AG04449 (cell line): ENCODE measurements at places on chromosomes 7 and 10.

GRCh38 chr10:12501324-12501723, 152.0 kb downstream of the CAMK1D start:
- no peak for DNase-seq

GRCh38 chr7:43869006-43869866, at the start of gene MRPS24:
MRPS24 (minus strand) TSS chr7:43869517; CDS start chr7:43869495, 22 bp downstream.
- DNase-seq = peak; percentile 64

DNA sequence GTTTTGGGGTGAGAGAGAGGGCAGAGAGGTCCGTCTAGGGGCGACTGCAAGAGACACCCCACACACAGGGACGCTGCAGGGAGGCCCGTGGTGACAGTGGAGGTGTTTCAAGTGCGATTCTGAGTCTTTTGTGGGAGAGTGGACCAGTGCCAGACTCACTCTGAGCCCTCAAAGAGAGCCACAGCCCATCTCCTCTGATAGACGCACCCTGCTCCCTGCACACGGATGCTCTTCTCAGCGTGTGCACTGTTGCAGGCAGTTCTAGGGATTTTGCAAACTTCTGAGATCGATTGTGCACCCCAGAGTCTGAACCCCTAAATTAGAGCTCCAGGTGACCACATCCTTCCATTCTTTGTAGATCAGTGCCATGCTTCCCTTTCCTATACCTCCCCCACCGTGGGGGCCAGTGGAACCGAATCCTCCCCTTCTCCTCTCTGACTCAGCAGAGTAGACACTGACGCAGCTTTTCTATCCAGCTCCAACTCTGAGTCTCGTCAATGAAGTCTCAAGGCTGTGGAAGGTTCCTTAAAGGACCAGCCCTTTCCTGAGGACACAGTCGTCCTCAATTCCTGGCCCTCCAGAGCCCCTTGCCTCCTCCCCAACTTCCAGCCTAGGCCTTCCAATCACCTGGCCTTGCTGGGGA, 83.8 kb downstream of the TMEM130 start:
- no peak for DNase-seq

- no peak for DNase-seq
These were observed 48.8 kb downstream of the PNLIPRP3 start for GRCh38 chr10:116476461-116476860.

DNA sequence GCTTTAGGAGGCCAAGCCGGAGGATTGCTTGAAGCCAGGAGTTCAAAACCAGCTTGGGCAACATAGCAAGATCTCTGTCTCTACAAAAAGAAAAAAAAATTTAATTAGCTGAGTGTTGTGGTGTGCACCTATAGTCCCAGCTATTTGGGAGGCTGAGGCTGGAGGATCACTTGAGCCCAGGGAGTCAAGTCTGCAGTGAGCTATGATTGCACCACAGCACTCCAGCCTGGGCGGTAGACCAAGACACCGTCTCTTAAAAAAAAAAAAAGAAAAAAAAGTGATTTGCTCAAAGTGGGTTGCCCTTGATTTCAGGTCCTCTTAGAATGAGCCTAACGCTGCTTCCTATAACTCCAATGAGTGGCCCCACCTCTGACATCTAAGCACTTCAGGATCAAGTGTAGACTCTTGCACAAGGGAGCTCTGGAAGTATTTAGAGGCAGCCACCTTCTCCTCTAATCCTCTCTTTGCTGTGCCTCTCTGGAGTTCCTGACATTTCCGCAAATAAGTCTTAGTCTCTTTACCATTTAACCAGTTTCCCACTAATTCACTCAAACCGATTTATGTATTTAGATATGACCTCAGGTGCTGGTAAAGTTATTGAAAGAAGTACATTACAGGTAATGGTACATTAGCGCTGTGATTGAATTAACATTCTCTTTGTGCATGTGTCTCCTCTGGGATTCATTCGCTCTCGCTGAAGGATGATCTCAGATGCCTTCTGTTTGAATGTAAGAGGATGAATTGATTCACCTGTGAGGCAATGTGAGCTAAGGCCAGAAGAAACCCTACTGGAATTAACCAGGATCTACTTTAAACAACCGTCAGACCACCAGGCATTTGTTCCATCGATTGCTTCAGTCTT, 60.8 kb upstream of the CELF2 start:
- DNase-seq = no peak

DNA sequence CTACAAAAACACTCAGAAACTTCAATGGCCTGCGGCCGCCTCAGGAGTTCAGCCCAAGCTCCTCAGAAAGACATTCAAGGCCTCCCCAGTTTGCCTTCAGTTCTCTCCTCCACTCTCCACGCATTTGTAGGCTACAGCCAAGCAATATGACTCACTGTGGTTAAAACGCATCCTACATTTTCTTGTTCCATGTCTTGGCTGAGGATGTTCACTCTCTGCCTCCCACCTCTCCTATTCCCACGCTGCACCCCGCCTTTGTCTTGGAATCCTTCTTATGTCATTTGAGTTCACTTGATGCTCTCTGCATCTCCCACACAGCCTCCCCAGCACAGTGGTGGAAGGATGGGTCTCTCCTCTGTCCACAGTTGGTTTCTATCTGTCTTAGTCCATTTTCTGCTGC, 184.8 kb downstream of the NPSR1 start:
- DNase-seq = no peak

DNA sequence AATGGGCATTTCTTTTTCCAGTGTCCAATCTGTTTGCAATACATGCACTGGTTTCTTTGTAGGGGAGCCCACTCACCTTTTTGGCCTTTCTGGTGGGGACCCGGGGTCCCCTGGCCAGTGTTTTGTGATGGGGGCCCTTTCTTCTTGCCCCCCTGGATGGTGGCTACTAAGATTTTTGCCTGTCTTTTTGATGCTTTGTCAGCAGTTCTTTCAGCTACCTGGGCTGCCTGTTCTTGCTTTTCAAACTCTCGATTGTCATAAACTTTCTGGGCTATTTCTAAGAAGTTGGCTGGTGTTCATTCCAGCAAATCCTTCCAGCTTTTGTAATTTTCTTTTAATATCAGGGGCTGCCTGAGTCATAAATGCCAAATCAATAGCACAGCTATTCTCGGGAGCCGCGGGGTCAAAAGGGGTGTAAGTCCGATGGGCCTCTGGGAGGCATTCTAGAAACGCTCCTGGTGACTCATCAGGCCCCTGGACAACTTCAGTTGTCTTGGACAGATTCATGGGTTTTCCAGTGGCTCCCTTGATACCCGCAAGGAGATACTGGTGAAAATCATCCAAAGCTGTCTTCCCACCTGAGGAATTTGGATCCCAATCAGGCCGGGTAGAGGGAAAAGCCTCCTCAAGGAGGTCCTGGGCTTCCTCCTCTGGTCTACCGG, 79.0 kb downstream of the PRR15 start:
- no peak for DNase-seq

GRCh38 chr10:119928411-119928810, 35.9 kb downstream of the SEC23IP start:
- DNase-seq = no peak

DNA sequence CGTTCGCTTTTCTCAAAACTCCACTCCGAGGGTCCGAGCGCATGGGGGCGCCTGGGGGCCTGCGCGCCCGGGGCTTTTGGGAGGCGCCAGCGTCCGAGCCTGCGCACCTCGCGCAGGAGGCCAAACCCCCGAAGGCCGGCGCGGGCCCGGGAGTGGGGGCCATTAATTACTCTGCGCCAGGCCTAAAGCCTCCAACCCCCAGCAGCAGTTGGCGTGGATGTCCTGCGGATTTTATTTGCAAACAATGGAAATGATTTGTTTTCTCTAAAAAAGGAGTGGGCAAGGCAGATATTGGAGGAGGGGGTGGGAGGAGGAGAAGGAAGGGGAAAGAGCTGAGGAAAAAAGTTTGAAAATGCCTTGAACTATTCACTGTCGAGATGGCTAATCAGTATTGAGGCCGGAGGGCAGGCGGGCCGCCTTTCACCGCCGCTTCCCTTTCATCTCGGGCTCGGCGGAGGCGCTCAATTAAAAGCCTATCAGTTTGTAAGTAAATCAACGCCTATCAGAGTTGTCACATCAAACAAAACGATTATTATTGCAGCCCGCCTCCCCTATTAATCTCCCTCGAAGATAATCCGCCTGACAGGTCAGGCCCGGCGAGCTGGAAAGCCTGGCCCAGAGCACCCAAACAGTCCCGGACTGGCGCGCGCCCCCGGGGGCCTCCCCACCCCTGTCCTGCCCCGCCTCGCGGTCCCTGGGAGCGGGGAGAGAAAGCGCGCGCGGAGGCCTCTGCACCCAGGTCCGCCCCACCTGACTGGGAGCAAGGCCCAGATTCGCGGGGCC, 3.4 kb upstream of the ZNF503 start:
- DNase-seq = no peak

- no peak for DNase-seq
These were observed 126.0 kb downstream of the AASS start for GRCh38 chr7:122018032-122018431.

DNA sequence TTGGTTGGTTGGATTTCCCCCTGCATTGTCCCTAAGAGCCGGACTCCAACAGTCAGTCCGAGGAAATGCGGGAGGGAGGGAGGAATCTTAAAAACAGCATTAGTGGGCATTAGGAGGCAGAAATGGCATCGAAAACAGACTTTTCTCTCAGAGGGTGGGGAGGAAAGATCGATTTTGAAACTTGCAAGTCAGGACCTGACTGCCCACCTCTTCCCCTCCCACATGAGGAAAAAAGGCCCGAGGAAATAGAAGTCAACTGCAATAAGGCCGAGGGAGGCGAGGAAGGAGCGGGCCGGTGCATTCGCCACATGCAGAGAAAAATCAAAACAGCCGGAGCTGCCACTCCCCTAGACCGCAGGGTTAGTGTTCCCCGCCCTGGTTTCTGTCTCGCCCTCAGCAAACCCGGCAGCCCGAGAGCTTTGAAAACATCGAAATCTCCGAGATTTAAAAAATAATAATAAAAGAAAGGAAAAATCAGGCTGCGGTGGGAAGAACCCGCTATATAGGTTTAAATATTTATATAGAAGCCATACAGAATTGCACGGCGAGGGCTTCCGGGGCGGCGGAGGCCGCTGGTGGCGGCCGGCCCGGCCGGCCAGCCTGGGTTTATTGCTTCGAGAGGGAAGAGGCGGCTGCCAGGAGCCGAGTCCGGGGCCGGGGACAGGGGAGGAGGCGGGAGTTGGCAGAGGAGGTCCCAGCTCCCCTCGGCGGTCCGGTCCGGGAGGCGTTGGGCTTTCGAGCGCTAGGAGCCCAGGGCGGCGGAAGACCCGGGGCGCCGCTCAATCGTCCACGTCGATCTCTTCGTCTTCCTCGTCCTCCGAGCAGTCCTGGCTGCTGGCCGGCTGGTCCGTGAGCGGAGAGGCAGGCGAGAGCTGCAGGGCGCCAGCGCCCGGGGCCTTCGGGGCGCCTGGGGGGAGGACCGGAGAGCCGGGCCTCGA, 2.5 kb downstream of the LBX1 start:
- DNase-seq = no peak

GRCh38 chr10:22342421-22342820, 2.9 kb upstream of the SPAG6 start:
- no peak for DNase-seq

GRCh38 chr7:76054123-76055120, 6.5 kb downstream of the MDH2 start:
- no peak for DNase-seq
